ENCODE measurements at places on chromosomes 4 and X. TPM values are rescaled to one million over a fixed set of nuclear protein-coding genes. Genes with fewer than 3 reads are reported as not detected.
A peak's percentile ranks its signal among the peaks of the same experiment; 100 is the strongest.

The IL2 gene
- 0.21 TPM for polyA plus RNA-seq

The PABPC1L2B gene
- polyA plus RNA-seq, result not detected

The EFNB1 gene
- polyA plus RNA-seq, result 14.5 TPM

The BGN gene
- 21.6 TPM for polyA plus RNA-seq

The PCDH11X gene
- polyA plus RNA-seq, result 0.02 TPM

The RPA4 gene
- polyA plus RNA-seq, result 0.09 TPM

DNA sequence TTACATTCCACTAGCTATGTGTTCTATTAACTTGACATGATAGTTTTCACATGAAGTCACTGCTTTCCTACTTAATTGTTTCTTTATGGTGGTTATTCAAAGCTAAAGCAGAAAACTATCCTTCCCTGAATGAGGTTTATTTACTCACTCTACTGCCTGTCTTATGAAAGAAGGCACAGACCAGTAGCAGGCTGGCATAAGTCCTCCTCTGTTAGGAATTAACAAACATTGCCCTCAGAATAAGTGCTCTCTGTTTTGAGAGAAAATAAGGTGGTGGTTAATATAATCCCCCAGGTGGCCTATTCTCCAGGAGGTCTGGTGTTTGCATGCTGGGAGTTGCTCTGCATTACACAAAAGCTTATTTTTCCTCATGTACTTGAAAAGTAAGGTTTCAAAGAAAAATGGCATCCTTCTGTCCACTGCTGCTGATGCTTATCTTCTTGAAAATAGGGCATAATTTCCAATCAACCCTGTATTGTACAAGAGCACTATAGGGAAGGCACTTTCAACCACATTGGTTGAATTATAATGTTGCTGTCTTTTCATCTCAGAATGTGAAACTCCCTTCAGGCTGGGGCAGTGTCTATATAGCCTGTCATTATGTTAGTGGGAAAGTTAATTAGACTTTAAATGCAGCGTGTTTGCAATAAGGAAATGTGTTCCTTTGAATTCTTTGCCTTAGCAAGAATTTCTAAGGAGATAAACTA is 119.7 kb upstream of the TBC1D9 start:
- no peak for DNase-seq

GRCh38 chrX:154908821-154909220 is 22.7 kb downstream of the F8A1 start:
- no peak for DNase-seq

DNA sequence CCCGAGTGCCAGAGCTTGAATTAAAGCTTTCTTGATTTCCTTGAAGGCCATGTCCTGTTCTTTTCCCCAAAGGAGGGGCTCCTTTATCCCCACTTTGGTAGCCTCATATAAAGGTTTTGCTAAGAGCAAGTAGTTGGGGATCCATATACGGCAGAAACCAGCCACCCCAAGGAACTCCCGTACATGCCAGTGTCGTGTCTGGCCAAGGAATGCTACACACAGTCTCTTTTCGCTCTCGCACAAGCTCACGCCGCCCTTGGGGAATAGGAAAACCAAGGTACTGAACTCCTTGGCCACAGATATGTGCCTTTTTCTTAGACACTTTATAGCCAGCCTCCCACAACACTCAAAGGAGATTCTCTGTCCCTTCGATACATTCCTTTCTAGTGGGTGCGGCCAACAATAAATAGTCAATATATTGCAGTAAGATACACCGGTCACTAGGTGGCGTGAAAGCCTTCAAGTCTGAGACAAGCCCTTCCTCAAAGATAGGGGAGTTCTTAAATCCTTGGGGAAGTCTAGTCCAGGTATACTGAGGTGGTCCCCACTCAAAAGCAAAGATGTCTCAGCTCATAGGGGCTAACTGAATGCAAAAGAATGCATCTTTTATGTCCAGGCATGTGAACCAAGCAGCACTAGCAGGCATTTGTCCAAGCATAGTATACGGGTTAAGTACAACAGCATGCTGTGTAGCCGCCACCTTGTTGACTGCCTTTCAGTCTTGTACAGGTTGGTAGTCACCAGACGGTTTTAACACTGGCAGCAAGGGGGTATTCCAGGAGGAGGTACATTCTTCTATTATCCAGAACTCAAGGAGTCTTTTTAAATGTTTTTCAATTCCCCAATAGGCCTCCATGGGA is 57.8 kb upstream of the XAGE1B start:
- DNase-seq, result peak; percentile 1

DNA sequence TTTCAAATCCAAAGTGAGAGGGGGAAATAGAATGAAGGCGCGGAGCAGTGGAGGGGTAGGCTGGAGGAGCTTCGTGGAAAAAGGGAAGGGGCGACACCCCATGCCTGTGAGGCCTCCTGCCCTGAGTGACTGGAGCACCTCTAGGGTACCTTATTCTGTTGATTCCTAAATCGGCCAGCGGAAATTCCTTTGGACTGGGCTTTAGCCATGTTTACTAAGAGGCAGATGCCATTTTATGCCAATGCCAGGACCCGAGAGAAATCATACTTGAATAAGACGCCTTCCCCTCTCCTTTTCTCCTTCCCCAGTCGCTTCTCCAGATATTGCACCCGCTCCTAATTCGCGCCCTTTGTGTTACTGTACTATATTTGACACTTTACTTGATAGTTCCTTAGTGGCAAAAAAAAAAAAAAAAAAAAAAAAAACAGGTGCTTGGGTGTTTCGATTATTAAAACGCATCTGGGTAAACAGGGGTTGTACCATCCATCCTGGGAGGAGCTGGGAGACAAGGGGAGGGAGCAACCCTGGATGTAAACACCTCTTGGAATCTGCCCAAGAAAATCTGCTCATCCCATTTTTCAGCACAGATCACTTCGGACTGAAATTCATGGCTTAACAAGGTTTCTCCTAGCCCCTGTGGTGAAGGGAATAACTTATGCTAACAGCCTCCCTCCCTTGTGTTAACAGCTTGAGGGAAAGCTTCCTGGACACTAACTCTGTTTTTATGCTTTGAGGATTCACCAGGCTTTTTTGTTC is 1.5 kb downstream of the BMP3 start:
- DNase-seq, result no peak

DNA sequence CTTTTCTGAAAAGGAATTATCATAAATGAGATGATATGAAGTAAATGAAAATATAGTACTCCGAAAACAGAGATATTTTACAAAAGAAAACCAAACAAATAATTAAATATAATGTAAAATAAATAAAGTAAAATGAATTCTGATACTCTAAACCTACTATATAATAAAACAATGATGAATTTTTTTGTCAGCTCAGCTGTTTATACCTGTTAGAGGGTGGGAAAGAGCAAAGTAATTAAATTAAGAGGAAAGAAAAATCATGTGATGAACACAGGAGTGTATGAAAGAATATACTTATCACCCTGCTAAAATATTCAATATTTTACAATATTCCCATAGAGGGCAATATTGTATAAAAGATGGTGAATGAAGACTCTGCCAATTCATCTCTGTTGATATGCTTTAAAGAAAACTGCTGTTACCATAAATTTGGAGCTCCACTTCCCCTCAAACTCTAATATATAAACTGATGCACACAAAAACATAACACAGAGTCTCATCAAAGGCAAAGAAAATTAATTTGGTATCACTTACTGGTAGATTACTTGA is 6.5 kb upstream of the NDST4 start:
- DNase-seq, result no peak

- no peak for DNase-seq
Observed at GRCh38 chr4:189656641-189657040, 284.0 kb upstream of the FRG1 start.

- no peak for DNase-seq
Observed at GRCh38 chr4:35189988-35190613, 1054.2 kb downstream of the ARAP2 start.

GRCh38 chrX:155094468-155095061 is 23.3 kb downstream of the BRCC3 start:
- peak; percentile 37 for DNase-seq

- no peak for DNase-seq
Observed at GRCh38 chrX:132004728-132005127, 18.4 kb upstream of the STK26 start.

- no peak for DNase-seq
Observed at GRCh38 chr4:170271723-170272122, 182.0 kb upstream of the AADAT start.

DNA sequence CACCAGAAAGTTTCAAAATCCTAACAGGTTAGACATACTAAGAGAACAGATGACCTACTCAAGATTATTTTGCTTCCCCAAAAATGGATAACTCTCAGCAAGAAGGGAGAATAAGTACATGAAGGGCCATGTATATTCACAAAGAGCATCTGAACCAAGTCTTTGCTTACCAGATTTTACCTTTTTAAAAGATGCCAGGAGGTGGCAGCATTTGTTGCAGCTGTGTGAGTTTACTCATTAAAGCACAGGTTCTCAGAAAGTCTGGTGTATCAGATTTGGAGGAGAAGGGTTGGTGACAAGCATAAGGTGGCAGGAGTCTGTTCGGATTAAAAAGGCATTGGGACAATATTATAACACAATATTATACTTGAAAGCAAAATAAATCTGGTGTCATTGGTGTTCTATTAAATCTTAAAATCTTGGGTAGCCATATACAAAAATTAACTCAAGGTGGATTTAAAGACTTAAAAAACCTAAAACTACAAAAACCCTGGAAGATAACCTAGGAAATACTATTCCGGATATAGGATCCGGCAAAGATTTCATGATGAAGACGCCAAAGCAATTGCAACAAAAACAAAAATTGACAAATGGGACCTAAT is 51.3 kb upstream of the NFKB1 start:
- DNase-seq, result peak; percentile 74

- no peak for DNase-seq
Observed at GRCh38 chr4:128633067-128633466, 176.4 kb upstream of the JADE1 start.

DNA sequence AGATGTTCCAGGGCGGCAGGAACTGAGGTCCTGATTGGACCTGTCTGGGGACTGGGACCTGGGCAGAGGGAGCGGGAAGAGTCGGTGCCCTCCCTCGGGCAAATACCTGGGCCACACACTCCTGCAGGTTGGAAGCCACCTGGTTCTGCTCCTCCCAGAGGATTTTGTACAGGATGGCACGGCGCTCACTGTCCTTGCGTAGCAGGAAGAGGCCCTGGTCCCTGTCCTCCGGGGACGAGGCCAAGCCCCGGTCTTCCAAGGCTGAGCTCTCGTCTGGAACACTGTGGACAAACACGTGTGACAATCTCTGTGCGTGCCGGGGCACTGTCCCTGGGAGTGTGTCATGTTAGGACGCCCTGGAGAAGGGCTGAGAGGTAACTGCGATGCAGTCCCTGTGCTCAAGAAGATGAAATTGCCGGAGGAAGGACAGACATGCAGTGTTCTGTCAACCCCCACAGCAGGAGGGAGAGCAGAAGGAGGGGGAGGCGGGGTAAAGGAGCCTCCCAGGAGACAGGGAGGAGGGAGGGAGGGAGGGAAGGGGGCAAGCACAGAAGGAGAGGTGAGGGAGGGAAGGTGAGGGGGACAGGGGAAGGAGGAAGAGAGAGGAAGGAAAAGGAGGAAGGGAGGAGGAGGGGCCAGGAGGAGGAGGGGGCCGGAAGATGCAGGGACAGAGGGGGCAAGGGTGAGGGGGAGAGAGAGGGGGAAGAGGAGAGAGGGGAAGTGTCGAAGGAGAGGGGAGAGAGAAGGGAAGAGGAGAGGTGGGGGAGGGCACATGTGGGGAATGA is 29.0 kb downstream of the PDHA1 start:
- peak; percentile 23 for DNase-seq

DNA sequence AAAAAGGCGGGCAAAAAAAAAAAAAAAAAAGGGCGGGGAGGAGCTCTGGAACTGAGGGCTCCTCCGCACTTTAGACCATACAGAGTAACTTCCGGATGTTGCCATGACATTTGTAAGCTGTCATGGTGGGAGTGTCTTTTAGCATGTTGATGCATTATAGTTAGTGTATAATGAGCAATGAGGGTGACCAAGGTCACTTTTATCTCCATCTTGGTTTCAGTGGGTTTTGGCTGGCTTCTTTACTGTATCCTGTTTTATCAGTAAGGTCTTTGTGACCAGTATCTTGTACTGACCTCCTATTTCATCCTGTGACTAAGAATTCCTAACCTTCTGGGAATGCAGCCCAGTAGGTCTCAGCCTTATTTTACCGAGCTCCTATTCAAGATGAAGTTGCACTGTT is 193.4 kb downstream of the UGT8 start:
- DNase-seq, result no peak

- no peak for DNase-seq
Observed at GRCh38 chr4:125741825-125742452, 427.2 kb downstream of the FAT4 start.

DNA sequence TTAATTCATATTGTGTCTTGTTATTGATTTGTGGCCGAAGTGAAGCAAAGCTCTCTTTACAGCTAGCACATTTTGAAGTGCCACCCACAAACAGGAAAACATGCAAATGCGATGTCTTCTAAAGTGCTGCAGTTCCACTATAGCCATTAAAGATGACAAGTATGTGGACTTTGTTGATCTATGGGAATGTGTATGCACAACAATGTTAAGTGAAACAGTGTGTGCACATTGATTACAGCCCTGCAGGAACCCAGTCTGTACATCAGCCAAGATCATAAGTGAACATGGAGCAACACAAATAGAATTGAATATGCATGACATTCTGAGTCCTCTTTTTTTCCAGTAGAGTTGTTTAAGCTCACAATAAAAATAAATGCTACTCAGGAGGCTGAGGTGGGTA is 43.0 kb downstream of the TFDP3 start:
- no peak for DNase-seq

- DNase-seq, result no peak
Observed at GRCh38 chrX:49995795-49996455, 73.5 kb downstream of the CLCN5 start.

DNA sequence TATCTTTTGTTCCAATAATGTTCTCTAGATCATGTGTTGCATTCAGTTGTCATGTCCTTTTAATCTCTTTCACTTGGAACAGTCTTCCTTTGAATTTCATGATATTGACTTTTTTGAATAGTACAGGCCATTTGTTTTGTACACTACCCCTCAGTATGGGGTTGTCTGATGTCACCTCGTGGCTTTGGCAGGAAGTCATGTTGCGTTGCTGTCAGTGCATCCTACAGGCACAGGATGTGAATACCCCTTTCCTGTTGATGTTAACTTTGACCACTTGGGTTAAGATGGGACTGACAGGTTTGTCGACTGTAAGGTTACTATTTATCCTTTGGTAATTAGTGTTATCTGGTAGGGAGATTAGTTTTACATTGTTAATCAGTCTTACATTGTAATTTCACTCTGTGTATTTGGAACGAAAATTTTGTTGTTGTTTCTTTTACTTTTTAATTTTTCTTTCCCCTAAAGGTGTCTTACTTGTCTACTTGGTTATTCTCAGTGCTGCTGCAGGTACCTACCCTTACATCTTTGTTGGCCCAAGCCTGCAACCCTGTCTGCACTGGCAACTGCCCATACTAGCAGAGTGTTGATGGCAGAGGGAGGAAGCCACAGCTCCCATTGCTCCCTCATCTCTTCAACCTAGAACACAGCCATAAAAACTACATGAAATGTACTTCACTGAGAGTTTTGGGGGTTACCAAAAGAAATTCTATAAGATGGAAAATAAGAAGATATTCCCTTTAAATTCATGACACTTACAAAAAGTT is 14.7 kb upstream of the ATP8A1 start:
- DNase-seq, result no peak

DNA sequence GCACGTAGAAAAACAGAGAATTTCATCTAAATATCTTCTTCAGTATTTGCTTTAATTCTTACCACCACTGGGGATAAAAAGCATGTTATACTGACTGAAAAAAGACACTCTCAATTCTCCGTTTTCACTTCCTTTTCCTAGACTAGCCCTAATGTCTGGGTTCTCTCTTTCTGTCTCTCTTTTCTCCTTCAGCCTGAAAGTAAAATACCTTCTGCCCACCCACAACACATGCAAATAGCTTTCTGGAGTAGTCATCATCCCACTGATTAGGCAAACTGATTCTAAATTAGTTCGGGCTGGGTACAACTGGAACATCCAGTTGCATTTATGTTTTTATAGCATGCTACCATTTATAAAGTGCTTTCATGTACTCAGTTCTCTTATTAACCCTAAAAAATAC is 142.4 kb upstream of the ANKRD50 start:
- no peak for DNase-seq

Data from thymus (tissue), 14 donors.